NCI-H2029 (cell line): ENCODE measurements at places on chromosomes 2 and 18.

GRCh38 chr2:235098736-235099494 lies 147.1 kb downstream of the SH3BP4 start:
- no peak for DNase-seq

- DNase-seq = no peak
Observed at GRCh38 chr2:179987916-179988315, 19.2 kb downstream of the CWC22 start.

GRCh38 chr2:159199761-159200465 lies 86.6 kb downstream of the WDSUB1 start:
- DNase-seq = no peak

DNA sequence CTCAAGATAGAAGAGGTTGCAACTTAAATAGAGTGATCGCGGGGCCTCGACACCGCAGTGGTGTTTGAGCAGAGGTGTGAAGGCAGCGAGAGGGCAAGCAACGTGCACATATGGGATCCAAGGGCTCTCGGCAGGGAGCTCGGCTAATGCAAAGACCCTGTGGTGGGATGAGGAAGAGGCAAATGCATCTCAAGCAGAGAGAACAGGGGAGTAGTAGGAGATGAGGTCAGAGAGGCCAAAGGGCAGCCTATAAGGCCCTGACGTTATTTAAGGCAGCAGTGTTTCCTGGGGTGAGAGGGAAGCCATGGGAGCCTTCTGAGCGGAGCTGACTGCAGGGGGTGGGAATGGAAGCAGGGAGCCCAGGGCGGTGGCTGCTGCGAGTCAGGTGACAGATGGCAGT lies 74.5 kb downstream of the MRPS9 start:
- no peak for DNase-seq

DNA sequence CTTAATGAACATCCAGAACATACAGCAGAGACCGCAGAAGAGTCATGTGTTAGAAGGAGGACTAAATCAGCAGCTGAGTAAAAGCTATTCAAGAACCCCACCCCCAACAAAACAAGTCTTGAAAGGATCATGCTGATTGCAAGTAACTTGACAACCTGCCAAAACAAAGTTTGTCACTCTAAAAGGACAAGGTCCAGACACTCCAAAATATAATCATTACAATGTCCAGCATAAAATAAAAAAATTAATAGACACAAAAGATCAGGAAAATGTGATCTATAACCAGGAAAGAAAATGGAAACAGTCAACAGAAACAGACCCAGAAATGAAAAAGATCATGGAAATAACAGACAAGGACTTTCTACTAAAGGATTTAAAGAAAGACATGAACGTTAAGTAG lies 28.5 kb downstream of the CCDC88A start:
- DNase-seq = no peak

DNA sequence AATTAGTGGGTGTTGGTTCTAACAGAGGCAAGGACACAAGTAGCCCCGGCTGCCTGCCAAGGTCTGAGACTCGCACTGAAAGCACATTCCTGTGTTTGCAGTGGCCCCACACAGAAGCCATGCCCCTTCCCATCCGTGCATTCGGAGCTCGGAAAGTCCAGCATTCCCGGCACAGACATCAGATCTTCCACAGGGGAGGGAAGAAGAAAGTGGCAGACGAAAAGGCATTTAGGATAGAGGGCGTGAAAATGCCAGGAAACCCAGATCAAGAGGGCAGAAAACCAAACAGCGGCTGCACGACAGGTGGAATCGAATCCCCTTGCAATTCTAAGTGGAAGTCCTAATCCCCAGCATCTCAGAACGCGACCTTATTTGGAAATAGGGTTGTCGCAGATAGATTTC lies 105.5 kb upstream of the ASB18 start:
- peak; percentile 63 for DNase-seq
